ENCODE measurements at places on chromosomes 5 and 9.

DNA sequence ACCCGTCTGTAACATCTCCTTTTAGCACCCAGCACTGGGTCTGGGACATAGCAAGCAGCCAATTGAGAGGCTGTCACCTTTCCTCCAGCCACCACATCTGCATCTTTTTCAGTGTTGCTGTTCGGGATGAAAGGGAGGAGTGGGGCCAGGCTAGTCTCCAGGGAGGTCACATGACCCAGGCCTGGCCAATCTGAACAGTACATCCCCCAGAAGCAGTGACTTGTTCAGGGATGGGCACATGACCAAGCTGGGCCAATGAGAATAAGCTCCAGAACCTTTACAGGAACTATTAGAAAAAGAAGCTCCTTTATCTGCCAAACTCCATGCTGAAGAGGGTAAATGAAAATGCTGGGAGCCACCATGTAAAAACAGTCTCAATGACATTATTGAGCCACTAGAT is 359.0 kb downstream of the SLIT3 start:
- no peak for DNase-seq

- DNase-seq = no peak
These were observed 3.9 kb upstream of the PURA start for GRCh38 chr5:140109759-140110645.

DNA sequence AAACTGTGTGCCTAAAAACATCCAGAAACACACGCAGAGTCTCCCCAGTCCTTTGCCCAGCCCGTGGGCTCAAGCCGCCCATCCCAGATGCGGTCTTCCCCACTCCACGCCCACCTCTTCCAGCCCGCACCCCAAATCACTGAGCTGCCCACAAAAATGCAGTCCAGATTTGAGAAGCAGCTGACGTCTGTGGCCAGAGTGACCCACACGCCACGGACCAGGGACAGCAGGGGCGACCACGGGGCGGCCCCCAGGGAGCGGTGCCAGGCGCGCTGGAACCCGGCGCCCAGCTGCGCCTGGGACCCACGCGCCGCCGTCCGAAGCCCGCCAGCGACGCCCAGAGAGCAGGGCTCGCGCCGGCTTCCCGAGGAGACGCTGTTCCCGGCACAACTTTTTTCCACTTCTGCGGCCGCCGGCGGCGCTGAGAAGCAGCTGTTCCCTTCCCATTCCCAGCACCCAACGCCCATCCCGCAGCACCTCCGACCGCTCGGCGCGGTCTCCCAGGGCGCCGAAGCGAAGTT is 674 bp downstream of the LHFPL2 start:
- DNase-seq = no peak

DNA sequence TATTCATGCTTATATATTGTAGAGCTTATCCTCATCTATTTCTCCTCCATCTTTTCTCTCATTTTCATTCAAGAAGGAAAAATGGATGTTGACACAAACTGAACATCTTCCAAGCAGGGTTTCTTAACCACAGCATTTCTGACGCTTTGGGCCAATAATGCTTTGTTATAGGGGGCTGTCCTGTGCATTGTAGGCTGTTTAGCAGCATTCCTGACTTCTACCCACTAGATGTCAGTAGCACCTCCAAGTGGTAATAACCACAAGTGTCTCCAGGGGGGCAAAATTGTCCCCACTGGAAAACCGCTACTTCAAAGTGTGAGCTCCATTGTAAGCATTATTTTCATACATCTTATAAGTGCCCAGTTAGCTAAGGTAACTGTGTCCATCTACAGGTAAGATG is 2.6 kb upstream of the TXNDC8 start:
- no peak for DNase-seq

- no peak for DNase-seq
These were observed 170.0 kb upstream of the DAPK1 start for GRCh38 chr9:87327575-87328125.

GRCh38 chr9:128723866-128724743 is at the start of gene ZDHHC12:
TSS of gene ZDHHC12 (minus strand) at chr9:128724127. CDS start at chr9:128724093, 34 bp downstream.
- peak; percentile 98 for DNase-seq

- DNase-seq = no peak
These were observed 27.4 kb downstream of the TNFSF8 start for GRCh38 chr9:114902786-114903524.

GRCh38 chr5:1405121-1405520 is 40.1 kb downstream of the SLC6A3 start:
- no peak for DNase-seq

GRCh38 chr5:149860801-149861322 is 83.7 kb downstream of the PDE6A start:
- no peak for DNase-seq

DNA sequence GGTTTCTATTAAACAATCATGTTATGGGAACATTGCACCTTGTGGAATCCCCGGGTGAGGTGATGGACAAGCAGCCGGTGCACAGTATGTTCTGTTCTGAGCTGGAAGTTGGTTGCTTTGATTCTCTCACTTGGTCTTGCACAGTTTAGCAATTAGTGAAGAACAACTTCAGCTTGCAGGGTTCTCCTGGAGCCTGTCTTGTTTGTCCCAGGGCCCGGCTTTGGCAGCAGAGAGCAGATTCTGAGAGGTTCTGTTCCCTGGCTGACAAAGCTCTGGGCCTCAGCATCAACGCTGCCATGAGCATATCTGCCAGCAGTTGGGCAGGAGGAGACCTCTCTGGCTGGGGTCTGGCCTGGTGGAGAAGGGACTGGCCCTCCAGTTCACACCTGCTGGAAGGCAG is 16.9 kb downstream of the GADD45G start:
- no peak for DNase-seq

DNA sequence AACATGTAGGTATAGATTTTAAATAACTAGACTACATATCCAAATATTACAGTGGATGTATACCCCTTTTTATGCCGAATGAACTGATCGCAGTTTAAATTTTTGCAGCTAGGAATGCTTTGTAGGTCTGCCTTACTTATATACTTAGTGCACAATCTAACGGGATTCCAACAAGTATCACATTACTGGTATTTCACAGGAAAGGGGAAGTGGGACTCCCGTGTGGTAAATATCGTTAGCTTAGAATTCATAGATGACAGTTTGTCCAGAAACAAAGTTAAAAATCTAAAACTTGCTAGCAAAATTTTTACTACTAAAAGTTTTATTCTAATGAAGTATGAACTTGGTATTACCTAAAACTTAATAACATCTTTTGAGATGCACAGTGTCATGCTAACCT is 193.5 kb upstream of the TLX3 start:
- no peak for DNase-seq

GRCh38 chr5:1325191-1325741 is 19.6 kb downstream of the CLPTM1L start:
- DNase-seq = no peak

- no peak for DNase-seq
These were observed 131.0 kb downstream of the ADAMTS16 start for GRCh38 chr5:5270958-5271785.

DNA sequence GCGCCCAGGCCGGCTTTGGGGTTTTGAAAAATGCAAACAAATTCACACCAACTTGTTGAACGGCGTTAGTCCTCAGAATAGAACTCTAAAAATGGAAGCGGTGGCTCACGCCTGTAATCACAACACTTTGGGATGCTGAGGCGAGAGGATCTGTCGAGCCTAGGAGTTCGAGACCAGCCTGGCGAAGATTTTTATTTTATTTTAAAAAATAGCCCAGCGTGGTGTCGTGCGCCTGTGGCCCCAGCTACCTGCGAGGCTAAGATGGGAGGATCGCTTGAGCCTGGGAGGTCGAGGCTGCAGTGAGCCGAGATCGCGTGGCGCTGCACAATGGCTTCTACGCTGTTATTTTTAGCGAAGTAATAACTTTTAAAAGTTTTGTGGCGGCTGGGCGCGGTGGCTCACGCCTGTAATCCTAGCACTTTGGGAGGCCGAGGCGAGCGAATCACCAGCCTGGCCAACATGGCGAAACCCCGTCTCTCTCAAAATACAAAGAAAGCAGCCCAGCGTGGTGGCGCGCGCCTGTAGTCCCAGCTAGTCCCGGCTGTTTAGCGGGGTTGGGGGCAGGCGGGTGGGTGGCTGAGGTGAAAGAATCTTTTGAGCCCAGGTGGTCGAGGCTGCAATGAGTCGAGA is 694 bp upstream of the PLIN2 start:
- DNase-seq = no peak

DNA sequence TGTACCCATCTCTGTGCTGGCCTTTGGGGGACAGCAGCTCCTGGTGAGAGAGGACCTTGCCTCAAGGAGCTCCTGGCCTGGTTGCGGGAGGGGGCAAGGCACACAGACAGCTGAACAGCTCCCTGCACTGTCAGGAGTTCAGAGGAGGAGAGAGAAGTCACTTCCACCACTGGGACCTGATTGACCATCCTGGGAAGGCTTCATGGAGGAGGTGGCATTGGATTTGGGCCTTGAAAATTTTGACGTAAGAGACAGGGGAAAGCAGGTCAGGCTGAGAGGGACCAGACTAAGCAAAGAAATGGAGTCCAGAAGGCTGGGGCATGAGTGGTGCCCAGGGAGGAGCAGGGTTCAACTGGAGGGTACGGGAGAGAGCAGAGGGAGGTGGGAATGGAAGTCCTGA is 20.3 kb upstream of the DAB2IP start:
- DNase-seq = no peak

DNA sequence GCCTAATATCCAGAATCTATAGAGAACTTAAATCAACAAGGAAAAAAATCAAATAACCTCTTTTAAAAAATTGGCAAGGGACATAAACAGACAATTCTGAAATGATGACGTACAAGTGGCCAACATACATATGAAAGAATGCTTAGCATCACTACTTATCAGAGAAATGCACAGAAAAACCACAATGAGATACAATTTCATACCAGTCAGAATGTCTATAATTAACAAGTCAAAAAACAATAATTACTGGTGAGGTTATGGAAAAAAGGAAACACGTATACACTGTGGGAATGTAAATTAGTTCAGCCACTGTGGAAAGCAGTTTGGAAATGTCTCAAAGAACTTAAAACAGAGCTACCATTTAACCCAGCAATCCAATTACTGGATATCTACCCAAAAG is 1192.0 kb downstream of the CDH12 start:
- no peak for DNase-seq

- no peak for DNase-seq
These were observed 84.6 kb downstream of the STARD4 start for GRCh38 chr5:111427762-111428161.

- DNase-seq = no peak
These were observed 148.2 kb downstream of the COX7C start for GRCh38 chr5:86765778-86766502.

- DNase-seq = no peak
These were observed 49.4 kb downstream of the MCTP1 start for GRCh38 chr5:95235439-95235982.

- no peak for DNase-seq
These were observed 218.5 kb downstream of the ENC1 start for GRCh38 chr5:74422030-74422429.

- no peak for DNase-seq
These were observed 480.0 kb downstream of the TAF11L14 start for GRCh38 chr5:18114151-18114757.

- DNase-seq = no peak
These were observed 546.8 kb upstream of the ZNF608 start for GRCh38 chr5:125293223-125293622.

DNA sequence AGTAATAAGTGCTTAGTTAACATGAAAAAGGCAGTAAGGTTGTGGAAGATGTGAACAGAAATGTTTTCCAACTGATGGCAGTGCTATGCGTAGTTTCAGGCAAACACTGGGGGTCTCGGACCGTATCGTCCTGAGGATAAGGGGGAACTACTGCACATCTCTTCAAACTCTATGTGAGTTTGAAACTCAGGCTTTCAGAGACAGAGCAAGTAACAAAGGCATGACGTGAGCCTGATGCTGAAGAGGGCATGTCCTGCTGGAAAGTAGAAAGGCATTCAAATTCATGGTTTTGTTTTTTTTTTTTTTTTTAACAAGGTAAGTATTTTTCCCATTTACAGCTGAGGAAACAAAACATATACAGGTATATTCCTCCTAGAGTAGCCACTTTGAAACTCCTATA is 59.9 kb downstream of the TRIM36 start:
- no peak for DNase-seq

DNA sequence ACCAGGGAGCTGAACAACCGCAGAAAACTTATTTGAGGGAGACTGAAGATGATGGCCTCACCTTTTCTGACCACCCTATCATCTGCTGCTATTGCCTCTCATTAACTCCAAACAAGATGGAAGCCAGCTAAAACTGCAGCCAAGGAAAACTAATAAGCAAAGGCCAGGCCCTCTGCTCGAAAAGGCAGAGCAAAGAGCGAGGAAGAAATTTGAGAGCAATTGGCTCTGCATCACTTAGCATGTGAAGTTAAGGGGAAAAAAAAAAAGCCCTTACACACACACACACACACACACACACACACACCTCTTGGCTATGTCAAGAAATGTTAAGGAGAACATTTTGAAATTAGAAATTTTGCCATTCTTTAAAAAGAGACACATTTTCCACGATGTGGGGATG is 228.1 kb upstream of the CYLC2 start:
- DNase-seq = no peak

- no peak for DNase-seq
These were observed 28.5 kb downstream of the KCNV2 start for GRCh38 chr9:2745560-2746380.

DNA sequence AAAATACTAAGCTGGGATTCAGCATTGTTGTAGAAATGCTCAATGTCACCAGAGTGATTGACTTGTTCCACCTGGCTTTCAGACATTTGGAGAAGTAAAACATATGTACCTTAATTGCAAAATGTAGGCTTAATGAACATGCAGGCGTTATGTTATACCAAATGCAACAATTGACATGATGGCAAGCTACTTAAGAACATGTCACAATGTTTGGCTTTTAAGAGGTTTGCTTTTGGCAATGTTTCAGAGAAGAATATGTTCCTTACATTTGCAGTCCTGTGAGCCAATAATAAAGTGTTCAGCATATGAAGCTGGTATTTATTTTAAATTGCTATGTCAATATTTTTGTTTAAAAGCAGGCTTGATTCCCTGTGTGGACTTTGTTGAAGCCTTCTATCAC is 111.7 kb upstream of the NUDT12 start:
- DNase-seq = no peak

All from stimulated activated CD4-positive, alpha-beta T cell treated with anti-CD3 and anti-CD28 coated beads, Interleukin-15, amount 100 ng/mL, for 1 hour (primary cell).